ENCODE measurements at places on chromosomes 12 and 14.

DNA sequence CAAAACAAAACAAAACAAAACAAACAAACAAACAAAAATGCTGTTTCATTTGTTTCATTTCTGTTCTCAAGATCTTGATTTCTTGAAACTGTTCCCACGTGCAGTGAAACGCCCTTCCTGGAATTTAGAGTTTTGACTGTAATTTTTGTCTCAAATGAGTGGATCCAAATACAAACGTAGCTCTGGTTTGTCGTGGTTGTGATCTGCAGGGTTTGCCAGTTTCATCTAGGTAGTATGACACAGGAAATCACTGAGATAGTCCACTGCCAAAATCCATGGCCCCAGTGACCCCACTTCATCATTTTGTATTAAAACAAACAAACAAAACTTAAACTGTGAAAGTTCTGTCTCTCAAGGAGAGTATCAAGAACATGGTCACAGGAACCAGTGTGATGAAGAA, 838.6 kb downstream of the BCL11B start:
- no peak for DNase-seq

GRCh38 chr12:16347391-16348298, at the start of gene MGST1:
Gene MGST1 (plus strand): TSS chr12:16347645. CDS start chr12:16354253, 6,608 bp downstream.
- no peak for DNase-seq

GRCh38 chr14:94029265-94029664, 3.1 kb downstream of the OTUB2 start:
- no peak for DNase-seq

DNA sequence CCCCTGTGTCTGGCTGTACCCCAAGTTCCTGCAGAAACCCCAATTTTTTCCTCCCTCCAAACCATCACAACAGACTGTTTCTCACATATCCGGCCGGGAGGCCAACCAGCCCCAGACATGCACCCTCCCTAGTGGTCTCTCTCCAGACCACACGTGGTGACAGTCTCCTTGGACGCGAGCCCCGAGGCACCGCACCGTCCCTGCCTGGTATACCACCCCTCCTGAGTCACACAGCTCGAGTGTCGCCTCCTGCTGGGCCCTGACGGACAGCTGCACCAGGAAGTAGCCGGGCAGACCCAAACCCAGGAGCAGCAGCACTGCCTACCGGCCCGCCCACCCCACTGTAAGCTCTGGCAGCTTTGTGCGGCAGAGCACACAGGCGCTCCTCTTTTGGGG, 97.4 kb downstream of the RFLNA start:
- no peak for DNase-seq

DNA sequence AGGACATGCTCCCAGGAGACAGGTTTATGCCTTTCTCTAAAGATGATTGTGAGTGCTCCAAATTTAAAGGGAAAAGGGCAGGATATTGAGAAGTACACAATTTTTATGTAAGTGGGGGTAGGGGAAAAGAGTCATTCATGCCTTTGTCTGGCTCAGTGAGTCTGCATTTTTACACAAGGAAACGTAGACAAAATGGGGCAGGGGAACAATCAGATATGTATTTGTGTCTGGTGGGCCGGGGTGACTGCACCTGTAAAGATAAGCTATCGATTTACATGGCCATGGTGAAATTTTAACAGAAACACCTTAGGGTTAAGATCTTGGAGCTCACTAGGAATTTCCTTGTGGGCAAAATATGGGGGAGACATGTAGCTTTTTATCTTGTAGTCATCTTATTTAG, 123.6 kb downstream of the VRK1 start:
- no peak for DNase-seq

- DNase-seq, result no peak
Measured at GRCh38 chr14:67883717-67884116, 64.1 kb downstream of the RAD51B start.

GRCh38 chr12:110004598-110004997, 5.4 kb downstream of the ANKRD13A start:
- no peak for DNase-seq

DNA sequence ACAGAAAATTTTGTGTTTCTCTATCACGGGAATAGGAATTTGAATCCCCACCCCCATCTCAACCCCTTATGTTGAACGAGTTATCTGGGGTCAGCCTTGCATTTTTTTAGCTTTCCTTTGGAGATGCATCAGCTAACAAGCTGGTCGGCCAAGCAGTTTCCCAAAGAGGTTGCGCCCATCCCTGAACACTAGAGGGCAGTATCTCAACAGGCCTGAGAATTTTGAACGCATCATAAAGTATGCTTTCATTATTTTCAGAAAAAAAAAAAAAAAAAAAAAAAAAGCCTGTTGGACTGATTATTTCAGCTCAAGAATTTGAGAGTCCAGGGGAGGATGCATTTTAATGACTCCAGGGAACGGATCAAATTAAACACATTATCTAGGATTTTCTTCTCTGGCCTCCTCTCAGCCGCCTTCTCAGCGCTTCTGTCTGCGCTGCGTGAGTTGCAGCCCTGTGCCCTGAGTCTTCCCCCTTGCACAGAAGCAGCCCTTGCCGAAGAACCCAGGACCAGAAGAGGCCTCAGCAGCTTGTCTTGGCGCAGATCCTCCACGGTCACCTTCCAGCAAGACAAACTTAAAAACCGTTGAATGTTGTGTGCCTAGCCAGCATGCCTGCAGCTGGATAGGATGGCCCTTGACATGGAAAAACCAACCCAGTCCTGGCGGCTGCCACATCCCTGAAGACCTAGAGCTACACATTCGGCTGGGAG, 76.6 kb upstream of the GZMB start:
- DNase-seq, result peak; percentile 3

- DNase-seq, result no peak
Measured at GRCh38 chr12:128116537-128116936, 150.4 kb upstream of the TMEM132C start.

DNA sequence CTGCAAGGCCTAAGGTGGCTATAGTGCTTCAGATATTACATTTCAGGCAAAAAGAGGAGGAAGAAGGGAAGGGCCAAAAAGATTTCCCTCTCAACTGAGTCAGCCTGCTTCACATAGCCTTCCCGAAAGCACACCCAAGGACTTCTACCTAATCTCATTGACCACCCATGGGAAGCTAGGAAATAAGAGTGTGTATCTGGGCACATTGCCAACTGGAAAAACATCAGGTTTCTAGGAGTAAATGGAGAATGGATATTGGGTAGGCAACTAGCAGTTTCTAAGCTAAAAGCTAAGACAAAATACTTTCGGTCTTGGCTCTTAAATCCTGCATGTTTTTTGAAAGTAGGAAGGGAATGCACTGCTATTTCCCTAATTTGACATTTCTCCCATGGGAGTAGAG, 221.7 kb upstream of the GRIP1 start:
- DNase-seq, result no peak

DNA sequence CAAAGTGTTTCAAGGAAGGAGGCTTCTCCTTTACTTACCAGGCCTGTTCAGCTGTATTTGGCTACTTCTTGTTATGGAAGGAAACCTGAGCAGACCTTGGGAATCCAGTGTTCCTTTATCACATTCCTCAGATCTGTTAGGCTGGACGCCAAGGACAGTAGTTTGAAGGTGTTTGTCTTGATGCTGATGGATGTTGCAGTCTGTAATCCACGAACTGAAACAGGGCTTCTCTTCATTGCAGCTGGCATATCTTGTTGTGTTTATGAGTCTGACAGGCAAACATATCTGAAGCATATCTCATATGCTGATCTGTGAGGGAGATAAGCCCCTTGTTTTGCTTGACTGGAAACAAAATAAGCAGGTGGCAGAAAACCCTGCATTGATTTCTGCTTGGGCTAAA, 904.3 kb downstream of the NRXN3 start:
- no peak for DNase-seq

- DNase-seq, result no peak
Measured at GRCh38 chr12:66533767-66534166, 145.1 kb downstream of the GRIP1 start.

DNA sequence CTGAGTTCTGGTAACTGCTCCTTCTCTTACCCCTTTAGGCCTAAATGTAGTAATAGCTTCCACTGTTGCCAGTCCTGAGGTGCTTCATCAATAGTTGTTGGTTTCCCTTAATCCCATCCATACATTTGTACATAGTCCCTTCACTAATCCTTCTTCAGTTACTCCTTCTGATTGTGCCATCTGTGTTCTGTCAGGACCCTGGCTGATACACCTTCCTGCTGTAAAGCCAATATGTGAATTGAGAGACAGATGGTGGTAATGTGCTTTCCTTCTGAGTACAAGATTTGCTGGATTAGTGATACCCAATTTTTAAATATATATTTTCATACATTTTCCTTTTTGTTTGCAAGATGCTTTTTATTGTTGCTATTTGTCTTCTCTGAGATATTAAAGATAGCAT, 66.4 kb downstream of the OTOGL start:
- no peak for DNase-seq

DNA sequence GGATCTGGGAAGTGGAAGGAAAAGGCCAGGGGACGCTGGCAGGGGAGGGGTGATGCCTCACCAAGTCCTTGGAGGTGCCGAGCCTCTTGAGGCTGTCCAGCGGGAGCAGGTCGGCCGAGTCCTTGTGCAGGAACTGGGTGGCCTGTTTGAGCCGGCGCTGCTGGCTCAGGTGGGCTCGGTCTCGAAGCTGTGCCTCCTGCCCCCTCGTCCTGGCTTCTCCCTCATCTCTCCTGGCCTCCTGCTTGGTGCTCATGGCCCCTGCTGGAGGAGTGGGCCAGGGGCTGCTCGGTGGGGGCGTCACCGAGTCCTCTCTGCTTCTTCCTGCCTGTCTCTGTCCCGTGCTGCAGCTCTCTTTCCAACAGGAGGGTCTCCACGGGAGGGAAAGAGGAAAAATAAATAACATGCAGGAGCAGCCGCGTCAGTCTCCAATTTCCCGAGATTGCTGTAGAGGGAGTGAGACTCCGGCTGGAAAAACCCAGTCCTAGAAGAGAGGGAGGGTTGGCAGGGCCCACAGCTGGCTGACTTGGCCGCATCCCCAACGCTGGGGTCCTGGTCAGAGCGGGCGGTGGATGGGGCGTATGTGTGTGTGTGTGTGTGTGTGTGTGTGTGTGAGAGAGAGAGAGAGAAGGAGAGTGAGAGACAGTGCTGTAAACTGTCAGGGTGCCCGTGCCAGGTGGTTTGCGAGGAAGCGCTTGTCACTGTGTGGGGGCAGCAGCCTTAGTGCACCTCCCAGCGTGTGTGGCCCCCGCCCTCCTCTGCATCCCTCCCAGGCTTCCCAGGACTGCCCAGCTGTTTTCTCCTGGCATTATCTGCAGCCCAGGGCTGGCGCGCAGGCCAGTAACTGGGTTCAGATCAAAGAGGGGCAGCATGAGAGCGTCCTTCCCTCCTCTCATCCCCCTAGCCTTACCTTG, at the start of gene NRIP2:
Gene NRIP2 (minus strand): TSS at position 455 of the 911 bp plus-strand sequence. CDS start 52 bp downstream, at position 403.
- DNase-seq, result no peak

GRCh38 chr12:127680516-127680915, 586.5 kb upstream of the TMEM132C start:
- no peak for DNase-seq

GRCh38 chr14:89922031-89922907, 32.3 kb downstream of the EFCAB11 start:
- no peak for DNase-seq

DNA sequence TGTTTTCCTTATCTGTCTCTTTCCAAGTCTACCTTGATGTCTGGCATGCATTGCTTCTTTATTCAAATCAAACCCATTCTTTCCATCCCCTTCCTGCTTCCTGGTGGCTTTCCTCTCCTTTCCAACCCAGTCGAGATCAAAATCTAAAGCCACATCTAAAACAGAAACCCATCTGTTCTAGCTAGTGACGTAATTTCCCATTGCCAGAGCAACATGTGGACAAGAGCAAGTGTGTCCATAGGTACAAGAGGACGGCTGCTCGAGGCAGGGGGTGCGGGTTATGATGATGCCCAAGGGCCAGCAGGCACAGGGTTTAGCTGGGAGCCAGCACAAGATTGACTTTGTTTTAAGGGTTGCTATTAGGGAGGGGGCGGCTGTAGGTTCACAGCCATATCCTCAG, 7.0 kb downstream of the KRT80 start:
- no peak for DNase-seq

GRCh38 chr14:46571970-46572369, 79.6 kb downstream of the RPL10L start:
- DNase-seq, result no peak

DNA sequence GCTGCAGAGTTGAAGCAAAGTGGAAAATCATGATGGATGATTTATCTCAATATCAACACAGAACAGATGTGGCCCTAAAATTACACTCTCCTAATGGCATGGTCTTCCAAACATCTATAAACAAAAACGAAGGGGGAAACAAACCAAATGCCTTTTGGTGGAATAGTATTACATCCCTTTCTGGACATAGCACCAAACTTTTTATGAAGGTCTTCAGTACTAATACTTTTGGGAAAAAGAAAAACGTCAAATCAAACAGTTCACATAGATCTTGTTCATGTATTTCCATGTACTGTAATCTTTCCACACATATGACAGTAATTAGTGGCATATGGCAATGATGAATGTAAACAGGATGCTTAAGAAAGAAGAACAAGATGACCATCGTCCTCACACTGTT, 22.9 kb upstream of the ANAPC7 start:
- no peak for DNase-seq

- DNase-seq, result no peak
Measured at GRCh38 chr14:106876711-106877110, 1350.3 kb downstream of the TMEM121 start.

Measured in AG04449 (cell line).